ENCODE measurements at places on chromosomes 3 and 15. TPM values are rescaled to one million over a fixed set of nuclear protein-coding genes. Genes with fewer than 3 reads are reported as not detected.

IL17RD gene
- total RNA-seq: 13.2 TPM

TRH gene
- total RNA-seq: not detected

CCDC9B gene
- 10.7 TPM for total RNA-seq

GP5 gene
- total RNA-seq: not detected

CTXND1 gene
- total RNA-seq: not detected

ADAM10 gene
- 106 TPM for total RNA-seq

SCN11A gene
- not detected for total RNA-seq
